Stimulated activated CD4-positive, alpha-beta T cell treated with anti-CD3 and anti-CD28 coated beads, Interleukin-2, amount 100 ng/mL, for 24 hours (primary cell): ENCODE measurements at places on chromosomes 2 and 18.

GRCh38 chr2:33655626-33656320, 56.7 kb upstream of the FAM98A start:
- no peak for DNase-seq

- no peak for DNase-seq
Observed at GRCh38 chr2:85009019-85009618, 38.2 kb downstream of the KCMF1 start.

DNA sequence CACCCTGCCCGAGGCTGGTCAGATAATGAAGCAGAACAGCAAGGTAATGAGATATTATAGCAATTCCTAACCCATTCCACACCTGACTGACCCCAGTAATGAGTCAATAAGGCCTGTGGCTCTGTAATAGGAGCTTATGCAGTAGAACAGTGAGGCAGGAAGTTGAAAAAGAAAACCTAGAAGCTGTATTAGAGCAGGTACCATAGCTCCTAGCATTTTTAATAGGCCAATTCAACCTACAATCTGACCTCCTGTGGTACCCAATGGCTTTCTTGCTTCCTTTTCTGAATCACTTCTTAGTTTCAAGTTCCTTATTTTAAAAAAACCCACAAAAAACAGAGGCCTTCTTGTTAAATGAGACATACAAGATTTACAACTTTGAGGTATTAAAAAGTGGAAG, 43.6 kb upstream of the MAP2 start:
- no peak for DNase-seq

DNA sequence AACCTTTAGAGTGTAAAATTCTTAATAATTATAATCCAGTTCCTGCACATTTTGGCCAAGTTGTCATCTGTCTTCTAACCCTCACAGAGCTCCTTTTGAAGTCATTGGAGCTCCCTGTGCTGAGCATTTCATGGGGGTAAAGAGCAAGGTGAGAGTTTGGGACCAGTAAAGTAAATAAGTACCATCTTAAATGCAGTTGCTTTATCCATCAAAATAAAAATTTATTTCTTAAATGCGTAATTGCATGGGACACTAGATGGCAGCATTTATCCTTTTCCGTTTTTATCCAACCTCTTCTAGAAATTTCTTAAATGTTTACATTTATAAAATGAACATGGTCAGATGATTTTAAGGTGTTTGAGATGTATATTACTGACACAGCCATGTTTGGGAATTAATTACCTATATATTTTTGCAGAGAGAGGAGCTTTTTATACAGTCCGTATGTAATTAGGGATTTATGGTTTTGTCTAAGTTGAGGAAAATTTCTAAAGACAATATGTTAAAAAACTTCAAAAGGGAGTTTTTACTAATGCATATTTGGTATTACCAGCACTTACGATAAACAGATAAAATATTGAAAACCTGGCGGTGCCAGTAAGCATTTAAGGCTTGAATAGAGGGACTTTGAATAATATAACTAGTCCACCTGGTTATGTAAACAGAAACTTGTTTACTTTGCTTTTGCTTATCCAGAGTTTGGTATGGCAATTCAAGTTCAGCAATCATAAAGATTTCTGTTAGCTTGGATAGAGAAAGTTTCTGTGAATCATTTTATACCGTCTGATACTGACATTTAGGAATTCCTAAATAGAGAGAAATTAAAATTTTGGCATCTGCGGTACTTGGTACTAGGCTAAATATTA, 54.5 kb downstream of the ACSL3 start:
- DNase-seq, result no peak

GRCh38 chr2:142974288-142975024, 97.0 kb downstream of the KYNU start:
- DNase-seq, result no peak
